ENCODE measurements at places on chromosomes 16 and 17.
A peak's percentile ranks its signal among the peaks of the same experiment; 100 is the strongest.

GRCh38 chr16:57699481-57699880 is 4.9 kb downstream of the DRC7 start:
- DNase-seq: no peak

DNA sequence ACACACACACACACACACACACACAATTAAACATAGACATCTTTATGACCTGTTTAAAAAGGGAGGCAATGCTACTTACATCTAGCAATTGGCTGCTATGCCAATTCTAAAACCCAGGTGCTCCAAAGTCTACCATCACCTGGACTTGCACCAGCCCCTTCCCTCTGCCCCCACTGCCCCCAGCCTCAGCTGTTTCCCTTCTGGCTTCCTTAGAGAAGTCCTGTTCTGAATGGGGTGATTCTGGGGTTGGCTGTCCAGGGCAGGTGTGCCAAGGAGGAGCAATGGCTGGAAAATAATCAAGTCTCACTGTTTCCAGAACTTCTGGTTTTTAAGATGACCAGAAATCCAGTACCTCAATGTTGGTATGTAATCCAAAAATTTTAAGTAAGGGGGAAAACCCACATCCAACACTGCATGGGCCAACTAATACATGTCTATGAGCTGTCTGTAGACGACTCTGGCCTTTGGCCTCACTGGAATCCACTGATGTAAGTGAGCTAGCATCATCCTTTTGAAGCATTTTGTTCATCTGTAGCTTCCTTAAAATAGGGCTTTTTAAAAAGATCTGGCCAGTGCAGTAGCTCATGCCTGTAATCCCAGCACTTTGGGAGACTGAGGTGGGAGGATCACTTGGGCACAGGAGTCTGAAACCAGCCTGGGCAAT is 2.1 kb downstream of the IFT20 start:
- DNase-seq: no peak

GRCh38 chr16:81496321-81496720 is 51.7 kb downstream of the CMIP start:
- no peak for DNase-seq

DNA sequence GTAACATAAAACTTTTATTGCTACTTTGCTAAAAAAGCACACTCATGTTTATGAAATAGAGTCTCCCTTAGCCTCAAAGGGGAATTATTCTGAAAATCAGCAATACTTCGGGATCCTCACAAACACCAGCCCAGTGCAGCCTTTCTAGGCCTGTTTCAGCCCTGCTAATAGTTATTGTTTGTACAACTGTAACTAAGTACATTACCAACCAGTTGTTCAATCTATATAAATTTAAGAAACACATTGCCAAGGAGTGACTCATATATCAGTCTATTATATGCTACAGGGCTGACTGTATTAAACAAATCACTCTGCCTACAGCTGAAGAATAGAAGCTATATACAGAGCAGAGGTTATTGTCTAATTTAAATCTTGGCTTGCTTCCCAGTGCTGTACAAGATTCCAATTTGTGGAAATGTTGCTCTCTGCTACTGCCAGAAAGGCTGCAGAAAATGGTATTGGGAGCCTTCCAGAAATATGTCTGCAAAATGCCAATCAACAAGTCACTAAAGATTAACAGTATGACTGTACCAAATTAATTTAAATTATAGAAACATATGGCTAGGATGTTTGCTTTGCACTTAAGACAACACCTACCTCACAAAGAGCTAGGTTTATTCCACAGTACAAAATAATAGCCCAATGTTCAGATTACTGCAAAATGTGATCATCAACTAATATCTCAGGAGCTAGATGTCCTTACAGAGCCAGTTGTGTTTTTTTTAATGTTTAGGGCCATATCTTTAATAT is 49.7 kb downstream of the TOX3 start:
- DNase-seq: no peak

DNA sequence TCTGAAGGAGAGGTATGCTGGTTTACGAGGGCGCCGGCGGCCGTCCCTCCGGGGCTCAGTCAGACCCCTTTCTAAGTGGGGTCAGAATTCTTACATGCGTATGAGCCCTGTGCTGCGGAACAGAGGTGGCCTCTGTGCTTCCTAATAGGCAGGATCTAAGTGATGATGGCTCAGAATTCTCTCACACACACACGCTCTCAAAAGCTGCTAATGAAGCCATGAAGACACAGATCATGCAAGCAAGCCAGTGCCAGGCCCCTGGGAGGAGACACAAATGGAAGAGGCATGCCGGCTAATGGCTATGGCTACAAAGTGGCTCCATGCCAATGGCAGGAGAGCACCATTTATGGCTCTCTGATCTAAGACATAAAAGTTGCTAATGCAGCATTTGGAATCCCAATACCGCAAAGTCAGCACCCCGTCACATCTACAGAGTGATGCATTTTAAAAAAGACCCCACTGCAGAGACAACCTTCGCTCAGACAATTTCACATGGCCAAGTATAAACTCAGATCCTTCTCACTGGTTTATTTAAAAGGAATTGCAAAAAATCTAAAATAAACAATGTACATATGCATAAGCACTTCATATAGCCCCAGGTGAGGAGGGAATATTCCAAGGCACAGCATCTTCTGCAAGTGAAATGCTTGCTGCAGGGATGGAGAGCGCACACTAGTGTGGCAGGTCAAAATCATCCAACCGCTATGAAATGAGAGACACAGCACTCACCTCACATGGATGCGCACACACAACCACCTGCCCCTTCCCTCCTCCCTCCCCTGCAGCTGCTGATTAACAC is 24.5 kb downstream of the NPLOC4 start:
- DNase-seq: no peak

GRCh38 chr17:17402558-17402957 is 74.2 kb upstream of the MED9 start:
- no peak for DNase-seq

GRCh38 chr16:30570636-30571444 is 674 bp downstream of the ZNF688 start:
- no peak for DNase-seq

DNA sequence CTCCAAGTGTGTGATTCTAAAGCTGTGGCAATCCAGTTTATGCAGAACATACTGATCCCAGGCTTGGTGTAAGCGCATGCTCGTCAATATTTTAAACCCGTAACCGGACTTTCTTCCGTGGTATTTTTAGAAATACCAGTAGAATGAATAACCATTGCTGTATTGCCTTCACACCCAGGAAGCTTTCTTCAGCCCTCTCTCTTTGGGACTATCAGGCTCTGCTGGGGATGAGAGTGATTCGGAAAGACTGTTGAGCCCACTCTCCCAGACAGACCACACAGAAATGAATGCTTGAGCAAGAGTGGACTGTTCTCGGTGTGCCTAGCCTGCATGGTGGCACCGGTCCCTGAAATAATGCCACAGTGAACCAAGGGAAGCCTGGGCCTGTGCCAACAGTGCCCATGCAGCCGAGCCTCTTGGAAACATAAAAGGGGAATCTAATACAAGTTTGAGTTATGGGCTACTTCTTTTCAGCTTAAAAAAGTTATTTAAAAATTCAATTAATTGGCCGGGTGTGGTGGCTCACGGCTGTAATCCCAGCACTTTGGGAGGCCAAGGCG is 89.9 kb upstream of the ELAC2 start:
- no peak for DNase-seq

- DNase-seq: no peak
Measured at GRCh38 chr17:77480199-77480508, 339.4 kb downstream of the SEC14L1 start.

GRCh38 chr16:71348262-71349085 is 10.0 kb upstream of the CALB2 start:
- no peak for DNase-seq

- peak; percentile 77 for DNase-seq
Measured at GRCh38 chr17:67779098-67779672, 46.1 kb upstream of the BPTF start.

DNA sequence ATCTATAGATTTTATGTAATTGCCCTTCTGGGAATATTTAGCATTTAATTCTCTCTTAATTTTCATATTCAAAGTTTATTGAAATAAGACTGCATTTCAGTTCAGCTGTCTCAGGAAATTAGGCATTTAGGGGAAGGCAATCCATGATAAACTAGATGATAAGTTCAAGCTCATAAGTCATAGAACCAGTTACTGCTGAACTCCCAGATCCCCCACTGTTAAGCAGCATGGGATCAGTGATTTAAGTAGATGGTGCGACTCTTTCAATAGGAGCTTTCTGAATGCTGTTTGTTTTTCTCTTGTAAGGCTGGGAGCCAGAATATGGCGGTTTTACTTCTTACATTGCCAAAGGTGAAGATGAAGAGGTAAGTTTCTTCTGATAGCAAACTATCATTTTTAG is 23.8 kb downstream of the OGFOD1 start:
- no peak for DNase-seq

DNA sequence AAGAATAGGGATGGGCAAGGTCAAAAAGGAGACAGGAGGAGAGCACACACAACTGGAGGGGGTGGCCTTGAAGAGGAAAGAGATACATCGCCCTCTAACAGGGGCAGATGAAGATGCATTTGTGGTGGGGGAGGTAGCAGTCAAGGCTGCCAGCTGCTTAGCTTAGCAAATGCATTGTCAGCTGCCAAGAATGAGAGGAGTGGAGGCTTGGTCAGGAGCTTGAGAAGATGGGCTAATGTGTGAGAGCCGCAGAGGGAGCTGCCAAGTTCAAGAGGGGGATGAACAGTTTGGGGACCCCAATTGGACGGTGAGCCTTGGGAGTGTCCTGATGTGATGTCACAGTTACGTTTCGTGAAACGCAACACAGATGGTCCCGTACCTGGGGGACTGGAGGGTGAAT is 28.9 kb upstream of the GNA13 start:
- no peak for DNase-seq

All from ureter (tissue), 1 donor.